ENCODE measurements at places on chromosomes 5 and 9.

GRCh38 chr9:120693700-120694008 lies 20.6 kb downstream of the MEGF9 start:
- DNase-seq, result peak; percentile 30

DNA sequence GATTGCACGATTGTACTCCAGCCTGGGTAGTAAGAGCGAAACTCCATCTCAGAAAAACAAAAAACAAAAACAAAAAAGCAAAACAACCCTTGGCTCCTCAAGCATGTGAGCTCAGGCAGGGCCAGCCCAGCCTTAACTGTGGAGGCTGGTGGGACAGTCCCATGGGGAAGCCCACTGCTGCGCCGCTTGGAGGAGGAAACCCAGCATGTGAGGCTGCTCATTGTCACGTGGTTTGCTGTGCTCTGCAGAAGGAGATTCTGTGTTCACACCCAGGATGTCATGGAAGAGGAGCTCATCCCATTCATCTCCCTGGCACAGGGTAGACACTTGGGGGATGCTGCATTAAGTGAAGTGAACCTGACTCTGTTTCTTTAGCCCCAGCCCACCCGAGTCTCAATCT lies 4.0 kb downstream of the ZBED3 start:
- DNase-seq, result no peak

DNA sequence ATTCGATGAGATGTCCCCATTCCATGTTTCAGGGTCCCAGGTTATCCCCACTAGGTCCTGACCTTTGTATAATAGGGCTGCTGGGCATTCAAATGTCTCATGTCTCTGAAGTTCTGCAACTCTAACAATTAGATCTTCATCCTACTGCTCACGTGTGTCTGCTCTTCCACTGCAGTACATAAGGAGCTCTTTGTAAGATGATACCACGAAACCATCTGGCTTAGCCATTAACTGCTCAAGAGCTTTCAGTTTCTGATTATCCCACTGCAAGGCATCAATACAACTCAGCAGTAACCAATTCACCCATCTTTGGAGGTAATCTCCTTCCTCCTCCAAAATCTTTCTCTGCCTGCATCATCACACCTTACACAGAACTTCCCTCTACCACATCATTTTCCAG lies 49.9 kb upstream of the PPP2CA start:
- DNase-seq, result peak; percentile 61

- DNase-seq, result no peak
Observed at GRCh38 chr5:122605236-122605635, 169.6 kb upstream of the SNX2 start.

- peak; percentile 32 for DNase-seq
Observed at GRCh38 chr9:2385746-2386145, 235.8 kb upstream of the VLDLR start.

DNA sequence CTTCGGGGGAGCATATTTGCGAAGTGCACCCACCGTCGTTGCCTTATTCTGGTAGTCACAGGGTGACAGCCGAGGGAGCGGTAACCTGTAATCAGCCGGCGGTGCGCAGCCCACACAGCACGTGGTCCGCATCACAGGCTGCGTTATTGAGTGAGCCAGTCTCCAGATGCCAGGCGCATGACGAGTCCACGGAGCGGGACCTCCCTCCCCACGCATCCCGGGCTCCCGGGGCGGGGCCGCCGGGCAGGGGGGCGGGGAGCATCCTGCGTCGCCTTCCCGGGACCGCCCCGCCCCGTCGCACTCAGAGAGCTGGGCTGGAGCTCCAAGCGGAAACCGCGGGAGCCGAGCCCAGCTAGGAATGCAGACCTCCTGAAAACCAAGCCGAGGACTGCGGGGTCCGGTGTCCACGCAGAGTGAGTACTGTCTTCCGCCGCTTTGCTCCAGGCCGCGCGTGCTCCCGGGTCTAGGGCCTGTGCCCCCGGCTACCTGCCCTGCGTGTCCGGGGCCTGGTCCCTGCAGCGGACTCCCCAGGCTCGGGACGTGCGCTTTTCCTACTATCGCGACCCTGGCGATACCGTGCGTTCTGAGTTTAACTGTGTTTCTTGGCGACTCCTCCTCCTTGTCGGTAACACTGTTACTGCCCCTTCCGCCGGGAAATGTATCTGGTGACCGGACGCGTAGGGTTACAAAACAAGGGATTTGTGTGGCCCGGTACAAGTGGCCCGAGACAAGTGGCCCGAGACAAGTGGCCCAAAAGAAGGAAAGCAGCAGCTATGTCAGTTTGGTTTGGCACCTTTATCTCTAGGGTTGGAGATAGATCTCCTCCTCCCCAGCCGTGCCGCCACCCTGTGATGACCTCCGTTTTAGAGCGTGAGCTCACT lies 40.6 kb downstream of the CAST start:
- DNase-seq, result peak; percentile 97

- DNase-seq, result no peak
Observed at GRCh38 chr5:154513669-154514084, 35.6 kb upstream of the HAND1 start.

DNA sequence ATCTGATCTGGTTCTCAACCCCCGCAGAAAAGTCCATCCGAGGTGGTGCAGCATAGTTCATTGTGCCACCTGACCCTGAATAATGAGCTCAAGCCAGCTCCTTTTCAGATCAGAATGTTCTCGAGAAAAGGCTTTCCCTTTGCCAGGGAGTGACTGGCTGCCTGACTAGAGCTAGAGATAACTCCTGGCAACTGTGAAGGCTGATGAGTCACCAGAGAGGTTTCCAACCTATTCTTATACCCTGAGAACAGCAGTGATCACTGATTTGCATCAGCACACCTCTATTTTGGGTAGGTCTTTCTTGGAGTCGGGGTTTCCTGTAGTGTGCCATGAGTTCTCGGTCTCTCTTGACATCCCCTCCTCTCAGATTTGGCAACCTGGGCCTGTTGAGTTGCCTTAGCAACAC lies 127.9 kb downstream of the PIK3R1 start:
- DNase-seq, result no peak

GRCh38 chr9:127424676-127424999 lies 456 bp downstream of the ZNF79 start:
- peak; percentile 61 for DNase-seq

- DNase-seq, result no peak
Observed at GRCh38 chr5:96331681-96332361, 101.2 kb downstream of the PCSK1 start.

DNA sequence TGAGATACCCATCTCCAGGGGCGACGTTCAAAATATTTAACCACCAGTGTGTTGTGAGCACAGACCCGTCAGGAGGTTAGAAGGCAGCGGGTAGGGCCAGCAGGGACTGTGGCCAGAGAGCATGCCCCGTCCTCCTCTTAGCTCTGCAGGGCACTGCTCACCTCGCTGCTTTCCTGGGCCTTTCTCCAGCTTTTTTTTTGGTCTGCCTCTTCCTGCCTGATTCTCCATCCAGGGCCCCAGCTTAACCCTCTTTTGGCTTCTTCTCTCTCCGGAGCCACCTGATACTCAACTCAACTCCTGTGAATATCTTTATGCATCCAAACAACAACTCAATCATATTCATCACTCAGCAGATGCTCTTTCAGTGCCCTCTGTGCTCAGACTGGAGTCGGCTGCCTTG lies 44.0 kb downstream of the TMOD1 start:
- DNase-seq, result no peak

DNA sequence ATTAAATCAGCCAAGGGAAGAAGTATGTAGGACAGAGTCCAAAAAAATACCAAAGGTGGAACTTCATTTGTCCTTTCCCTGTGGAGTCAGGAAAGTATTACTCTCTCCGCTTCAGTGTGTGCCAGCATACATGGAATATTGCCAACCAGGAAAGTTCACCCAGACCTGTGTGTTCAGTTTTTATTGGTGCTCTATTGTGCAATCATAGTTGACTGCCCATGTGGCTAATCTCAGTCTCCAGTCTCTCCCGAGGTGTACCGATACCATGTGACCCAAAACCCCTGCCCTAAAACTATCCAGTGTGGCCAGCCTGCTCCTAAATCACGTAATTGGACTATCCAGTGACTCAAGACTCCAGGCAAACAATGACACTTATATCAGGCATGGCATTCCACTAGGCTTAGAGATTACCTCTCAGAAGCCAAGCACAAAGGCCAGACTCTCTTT lies 38.8 kb downstream of the NFX1 start:
- DNase-seq, result no peak

- no peak for DNase-seq
Observed at GRCh38 chr9:3875361-3876132, 349.7 kb upstream of the RFX3 start.

GRCh38 chr5:36253575-36253974 lies 11.8 kb upstream of the NADK2 start:
- DNase-seq, result no peak

DNA sequence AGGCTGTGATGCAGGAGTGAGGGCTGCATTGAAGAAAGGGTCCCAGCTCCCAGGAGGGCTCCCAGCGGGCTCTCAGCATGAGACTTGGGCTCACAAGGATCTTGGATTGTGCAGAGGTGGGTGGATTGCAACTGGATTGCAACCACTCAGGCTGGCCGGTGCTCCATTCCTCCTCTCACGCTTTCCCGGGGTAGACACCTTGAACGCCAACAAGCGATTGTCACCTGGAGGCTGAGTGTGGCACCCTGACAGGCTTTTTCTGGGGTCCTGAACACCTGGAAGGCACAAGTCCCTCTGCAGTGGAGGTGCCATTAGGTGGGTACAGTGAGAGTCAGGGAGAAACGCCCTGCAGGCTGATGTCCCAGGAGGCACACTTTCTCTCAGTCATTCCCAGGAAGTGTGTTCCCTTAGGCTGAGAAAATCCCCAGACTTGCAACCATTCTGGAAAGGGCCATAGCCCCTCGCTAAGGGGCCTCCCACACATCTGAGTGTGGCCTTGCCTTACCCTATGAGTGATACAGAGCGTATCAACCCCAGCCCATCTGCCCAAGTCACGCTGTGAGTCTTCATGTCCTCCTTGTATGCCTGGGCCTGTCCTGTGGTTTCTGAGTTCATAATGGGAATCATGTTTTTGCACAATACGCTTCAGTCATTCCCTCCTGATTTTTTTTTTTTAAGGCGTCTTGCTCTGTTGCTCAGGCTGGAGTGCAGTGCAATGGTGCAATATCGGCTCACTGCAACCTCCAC lies 488.1 kb downstream of the IRX1 start:
- no peak for DNase-seq

GRCh38 chr5:177446200-177447065 lies at the start of gene PRR7:
PRR7 (plus strand) TSS chr5:177446814; CDS start chr5:177455068, 8,254 bp downstream.
- peak; percentile 90 for DNase-seq

DNA sequence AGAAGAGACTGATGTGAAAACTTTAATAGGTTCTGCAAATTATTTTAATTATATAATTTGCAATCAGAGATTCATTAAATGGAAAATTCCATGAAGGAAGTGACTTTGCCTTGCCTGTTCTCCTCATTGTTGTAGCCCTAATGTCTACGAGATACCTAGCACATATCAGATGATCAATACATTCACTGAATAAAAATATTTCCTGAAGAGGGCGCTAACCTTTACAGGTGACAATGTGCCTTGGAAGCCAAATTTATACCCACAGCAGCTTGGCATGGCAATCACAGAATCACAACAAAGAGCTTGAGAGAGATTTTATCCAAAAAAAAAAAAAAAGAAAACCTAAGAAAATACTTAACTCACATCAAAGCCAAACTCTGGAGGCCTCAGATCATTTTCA lies 17.4 kb downstream of the HAUS6 start:
- DNase-seq, result peak; percentile 73

DNA sequence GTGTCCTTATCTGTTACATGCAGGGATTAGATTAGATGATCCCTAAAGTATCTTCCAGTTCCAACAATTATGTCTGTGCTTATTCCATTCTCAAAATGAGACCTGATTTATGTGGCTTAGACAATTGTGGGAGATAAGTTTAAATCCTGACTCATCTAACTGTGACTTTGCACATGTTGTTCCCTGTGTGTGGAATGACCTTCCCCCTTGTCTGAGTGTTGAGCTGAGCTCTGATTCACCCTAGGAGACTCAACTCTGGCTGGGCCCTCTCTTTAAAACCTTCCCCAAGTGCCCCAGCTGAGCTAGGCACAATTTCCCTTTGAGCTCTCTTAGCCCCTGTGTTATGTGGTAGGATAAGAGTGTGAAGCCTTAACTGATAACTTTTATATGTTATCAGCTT lies 118.9 kb upstream of the ELL2 start:
- DNase-seq, result no peak

- peak; percentile 74 for DNase-seq
Observed at GRCh38 chr5:174424219-174425053, 299.9 kb upstream of the MSX2 start.

GRCh38 chr5:167553511-167553910 lies 737.9 kb upstream of the WWC1 start:
- no peak for DNase-seq

GRCh38 chr5:71529682-71530081 lies 57.5 kb upstream of the MCCC2 start:
- DNase-seq, result no peak

- peak; percentile 6 for DNase-seq
Observed at GRCh38 chr9:115636596-115636995, 517.0 kb upstream of the PAPPA start.

- DNase-seq, result no peak
Observed at GRCh38 chr5:128587275-128587674, 49.2 kb upstream of the FBN2 start.

DNA sequence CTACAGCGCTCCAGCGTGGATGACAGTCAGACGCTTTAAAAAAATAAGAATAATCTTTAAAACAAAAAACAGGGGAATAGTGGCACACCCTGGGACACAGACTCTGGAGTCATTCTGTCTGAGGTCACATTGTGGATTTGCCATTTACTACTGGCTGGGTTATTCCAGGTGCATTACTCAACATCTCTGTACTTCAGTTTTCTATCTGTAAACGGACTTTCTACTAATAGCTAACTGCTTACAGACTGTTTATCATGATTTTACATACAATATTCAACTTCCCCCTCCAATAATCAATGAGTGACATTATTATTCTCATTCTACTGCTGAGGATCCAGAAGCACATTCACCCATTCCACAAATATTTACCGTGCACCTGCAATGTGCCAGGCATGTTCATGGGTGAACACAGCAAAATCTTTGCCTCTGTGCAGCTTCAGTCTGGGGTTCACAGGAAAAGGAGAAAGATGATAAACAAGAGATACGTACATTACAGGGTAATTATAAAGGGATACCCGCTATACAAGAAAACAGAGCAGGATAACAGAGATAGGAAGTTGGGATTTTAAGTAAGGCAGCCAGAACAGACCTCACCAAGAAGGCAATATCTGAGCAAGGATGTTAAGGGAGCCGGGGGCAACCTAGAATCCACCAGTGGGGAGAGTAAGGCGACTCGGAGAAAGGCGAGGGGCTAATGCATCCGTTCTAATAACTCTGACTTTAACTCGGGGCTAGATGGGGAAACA lies 984 bp upstream of the RAD23B start:
- DNase-seq, result peak; percentile 69

DNA sequence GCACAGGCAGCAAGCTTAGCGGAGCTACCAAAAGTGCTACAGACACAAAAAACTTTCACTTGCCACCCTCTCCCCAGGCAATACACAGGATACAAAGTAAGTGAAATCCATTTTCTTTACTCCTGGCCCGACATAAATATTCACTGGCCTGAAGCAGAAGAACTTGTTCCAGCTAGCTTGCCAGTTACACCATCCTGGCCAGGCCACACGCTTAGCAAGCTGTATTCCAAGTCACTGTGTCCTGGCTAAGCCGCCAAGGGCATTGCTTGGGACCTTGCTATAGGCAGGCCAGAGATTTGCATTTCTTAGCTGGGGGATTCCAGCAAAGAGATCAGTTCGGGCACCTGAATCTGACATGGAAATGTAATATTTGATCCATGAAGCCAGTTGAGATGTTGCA lies 71.0 kb upstream of the SLC1A3 start:
- DNase-seq, result no peak

- no peak for DNase-seq
Observed at GRCh38 chr9:91533382-91533781, 109.8 kb upstream of the NFIL3 start.

All from NCI-H69 (cell line).